Mucosa of descending colon (tissue), 3 donors: ENCODE measurements at places on chromosomes 13 and 19.

- no peak for DNase-seq
Measured at GRCh38 chr19:51692468-51692867, 662 bp upstream of the SPACA6 start.

DNA sequence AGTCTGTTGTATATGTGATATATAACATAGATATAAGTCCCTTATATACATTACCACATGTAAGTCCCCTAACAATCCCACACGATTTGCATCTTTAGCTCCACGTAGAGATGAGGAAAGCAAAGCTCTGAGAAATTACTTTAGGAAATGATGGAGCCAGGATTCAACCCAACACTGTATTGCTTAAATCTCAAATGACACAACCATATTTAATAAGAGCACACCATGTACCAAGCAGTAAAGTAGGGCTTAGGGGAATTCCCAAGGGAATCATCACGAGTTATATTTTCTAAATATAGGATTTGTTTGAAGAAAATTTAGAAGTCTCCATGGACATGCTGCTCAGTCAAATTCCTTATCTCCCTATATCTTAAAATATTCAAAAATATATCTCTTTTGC, 61.3 kb upstream of the POMP start:
- no peak for DNase-seq

DNA sequence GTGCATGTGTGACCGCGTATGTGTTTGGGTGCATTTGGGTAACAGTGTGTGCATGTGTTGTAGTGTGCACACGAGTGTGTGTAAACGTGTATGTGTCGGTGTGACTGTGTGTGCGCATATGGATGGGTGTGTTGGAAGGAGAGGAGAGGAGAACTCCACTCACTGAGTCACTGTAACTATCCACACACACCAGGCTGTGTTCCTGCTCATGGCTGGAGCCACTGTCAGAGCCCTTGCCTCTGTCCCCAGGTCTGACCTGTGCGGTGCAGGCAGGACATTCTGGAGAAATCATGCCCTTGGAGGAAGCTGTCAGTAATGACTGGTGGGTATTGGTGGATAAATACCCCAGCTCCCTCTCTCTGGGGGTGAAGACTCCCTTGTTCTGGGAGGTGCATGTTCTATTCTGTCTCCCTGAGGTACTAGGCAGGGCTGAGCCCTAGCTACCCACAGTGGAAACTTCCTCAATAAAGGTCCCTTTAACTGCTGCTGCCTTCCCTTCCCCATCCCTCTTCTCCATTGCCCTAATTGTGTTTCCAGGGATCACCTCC, 48.4 kb downstream of the CYP4F22 start:
- DNase-seq, result no peak

DNA sequence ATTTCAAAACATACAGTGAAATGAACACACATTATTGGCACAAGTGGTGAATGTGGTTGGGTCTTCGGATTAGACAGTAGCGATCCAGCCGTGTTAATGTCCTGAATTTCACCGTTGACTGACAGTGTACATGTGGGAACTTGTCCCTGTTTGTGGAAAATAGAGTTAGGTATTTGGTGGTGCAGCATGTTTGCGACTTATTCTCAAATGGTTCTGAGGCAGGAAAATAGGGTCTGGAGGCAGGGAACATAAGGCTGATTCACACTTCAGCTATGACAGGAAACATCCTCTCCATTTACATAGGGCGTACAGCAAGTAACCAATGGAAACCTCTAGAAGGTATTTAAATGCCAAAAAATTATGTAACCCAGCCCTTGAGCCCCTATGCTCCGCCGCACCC, 4.2 kb downstream of the LGALS7B start:
- DNase-seq, result no peak

- no peak for DNase-seq
Measured at GRCh38 chr19:15252398-15253018, 20.3 kb upstream of the EPHX3 start.

DNA sequence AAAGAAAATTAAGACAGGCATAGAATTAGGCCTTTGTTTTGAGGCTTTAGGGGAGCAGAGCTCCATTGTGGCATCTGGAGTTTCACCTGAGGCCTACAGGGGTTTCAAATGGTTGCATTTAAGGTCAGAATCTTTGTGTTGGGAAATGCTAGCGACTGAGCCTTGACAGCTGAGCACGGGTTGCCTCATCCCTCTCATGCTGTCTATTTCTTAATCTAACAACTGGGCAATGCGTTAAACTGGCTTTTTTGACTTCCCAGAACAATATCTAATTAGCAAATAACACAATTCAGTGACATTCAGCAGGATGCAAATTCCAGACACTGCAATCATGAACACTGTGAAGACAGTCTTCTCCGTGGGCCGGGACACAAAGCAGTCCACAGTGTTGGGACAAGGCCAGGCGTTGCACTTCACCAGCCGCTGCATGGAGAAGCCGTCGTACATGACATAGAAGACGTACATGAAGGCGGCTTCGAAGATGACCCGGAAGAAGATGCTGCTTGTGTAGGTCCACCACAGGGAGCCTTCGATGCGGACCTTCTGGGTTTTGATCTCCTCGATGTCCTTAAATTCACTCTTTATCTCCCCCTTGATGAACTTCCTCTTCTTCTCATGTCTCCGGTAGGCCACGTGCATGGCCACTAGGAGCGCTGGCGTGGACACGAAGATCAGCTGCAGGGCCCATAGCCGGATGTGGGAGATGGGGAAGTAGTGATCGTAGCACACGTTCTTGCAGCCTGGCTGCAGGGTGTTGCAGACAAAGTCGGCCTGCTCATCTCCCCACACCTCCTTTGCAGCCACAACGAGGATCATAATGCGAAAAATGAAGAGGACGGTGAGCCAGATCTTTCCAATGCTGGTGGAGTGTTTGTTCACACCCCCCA, 3.8 kb downstream of the GJB2 start:
- DNase-seq, result peak; percentile 64

DNA sequence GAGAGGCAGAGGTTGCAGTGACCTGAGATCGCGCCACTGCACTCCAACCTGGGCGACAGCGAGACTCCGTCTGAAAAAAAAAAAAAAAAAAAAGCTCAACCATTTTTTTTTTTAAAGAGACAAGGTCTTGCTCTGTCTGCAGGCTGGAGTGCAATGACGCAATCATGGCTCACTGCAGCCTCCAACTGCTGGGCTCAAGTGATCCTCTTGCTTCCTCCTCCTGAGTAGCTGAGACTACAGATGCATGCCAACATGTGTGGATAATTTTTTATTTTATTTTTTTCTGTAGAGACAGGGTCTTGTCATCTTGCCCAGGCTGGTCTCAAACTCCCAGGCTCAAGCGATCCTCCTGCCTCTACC, 10.3 kb downstream of the EHD2 start:
- no peak for DNase-seq

- DNase-seq, result peak; percentile 90
Measured at GRCh38 chr19:36115453-36116343, at the start of gene TBCB. Gene TBCB, plus strand, starts transcription at chr19:36115468. Its CDS starts 93 bp downstream, at chr19:36115561.

DNA sequence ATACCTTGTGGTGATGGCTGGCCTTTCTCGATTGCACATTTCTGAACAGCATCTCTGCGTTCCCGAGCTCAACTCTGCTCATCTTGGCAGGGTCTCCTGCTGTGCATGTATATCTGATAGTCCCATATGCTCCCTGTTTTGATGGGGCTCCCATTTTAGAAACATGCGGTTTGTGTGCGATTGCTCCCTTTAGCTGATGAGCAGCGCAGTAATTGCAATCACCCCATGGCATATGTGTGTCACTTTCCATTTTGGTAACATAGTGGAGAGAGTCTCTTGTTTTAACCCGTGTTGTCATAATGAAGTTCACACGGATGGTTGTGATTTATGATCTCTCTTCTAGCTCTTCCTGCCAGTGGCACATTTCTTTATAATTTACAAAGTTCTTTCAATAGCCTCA, 144.7 kb downstream of the MTUS2 start:
- no peak for DNase-seq
